ENCODE measurements at places on chromosomes 12 and 14. TPM values are rescaled to one million over a fixed set of nuclear protein-coding genes. Genes with fewer than 3 reads are reported as not detected.

CCDC184 gene
- total RNA-seq, result 2.3 TPM

TSPAN9 gene
- 38.5 TPM for total RNA-seq

NANOG gene
- total RNA-seq, result 0.05 TPM

CLEC7A gene
- total RNA-seq, result not detected

PIWIL1 gene
- total RNA-seq, result not detected

TPH2 gene
- not detected for total RNA-seq

ZNF385A gene
- 23.4 TPM for total RNA-seq

TIMM9 gene
- total RNA-seq, result 69.8 TPM

CDC42BPB gene
- total RNA-seq, result 87.2 TPM

NTS gene
- 63.5 TPM for total RNA-seq

LTB4R gene
- total RNA-seq, result 4.3 TPM

FZD10 gene
- total RNA-seq, result not detected

KRT82 gene
- total RNA-seq, result not detected

MYF5 gene
- total RNA-seq, result not detected

IRAK3 gene
- total RNA-seq, result 1.3 TPM

RNF212B gene
- total RNA-seq, result not detected

GMFB gene
- total RNA-seq, result 41.8 TPM

KCNH5 gene
- not detected for total RNA-seq

SLC6A12 gene
- 1.2 TPM for total RNA-seq

DPY19L2 gene
- 1.6 TPM for total RNA-seq

ALX1 gene
- 4.4 TPM for total RNA-seq

PRB2 gene
- total RNA-seq, result not detected

CISTR gene
- not detected for total RNA-seq

CYP27B1 gene
- 2.9 TPM for total RNA-seq

CLEC9A gene
- not detected for total RNA-seq

TAS2R46 gene
- total RNA-seq, result not detected

MTERF2 gene
- total RNA-seq, result 4.8 TPM

C12orf56 gene
- 0.21 TPM for total RNA-seq

CSRNP2 gene
- 10.5 TPM for total RNA-seq

OR6C2 gene
- total RNA-seq, result not detected

LEMD3 gene
- 12.3 TPM for total RNA-seq

KLHL33 gene
- not detected for total RNA-seq

ENDOU gene
- total RNA-seq, result not detected

RPGRIP1 gene
- 0.15 TPM for total RNA-seq

LMNTD1 gene
- not detected for total RNA-seq

KRT79 gene
- 0.06 TPM for total RNA-seq

SSPN gene
- total RNA-seq, result 0.45 TPM

SALL2 gene
- 0.72 TPM for total RNA-seq

FOXG1 gene
- 0.25 TPM for total RNA-seq

MNAT1 gene
- total RNA-seq, result 42.6 TPM

PKP2 gene
- 9.3 TPM for total RNA-seq

BCL11B gene
- 0.44 TPM for total RNA-seq

KRT71 gene
- not detected for total RNA-seq

OR4Q2 gene
- total RNA-seq, result not detected

NPFF gene
- total RNA-seq, result not detected

KIF26A gene
- 1.9 TPM for total RNA-seq

POTEM gene
- total RNA-seq, result not detected

PDE3A gene
- 2.8 TPM for total RNA-seq

LBHD2 gene
- 0.22 TPM for total RNA-seq

C12orf42 gene
- not detected for total RNA-seq

PNMA1 gene
- 61.1 TPM for total RNA-seq

KLRF1 gene
- total RNA-seq, result not detected

All from A549 treated with dexamethasone at 1 μM for 4 hours (cell line).